ENCODE measurements at places on chromosomes 1 and 21.
A peak's percentile ranks its signal among the peaks of the same experiment; 100 is the strongest.

GRCh38 chr1:20721117-20722061, 3.6 kb upstream of the KIF17 start:
- DNase-seq = no peak

GRCh38 chr1:200150006-200150405, 122.5 kb downstream of the NR5A2 start:
- DNase-seq = no peak

DNA sequence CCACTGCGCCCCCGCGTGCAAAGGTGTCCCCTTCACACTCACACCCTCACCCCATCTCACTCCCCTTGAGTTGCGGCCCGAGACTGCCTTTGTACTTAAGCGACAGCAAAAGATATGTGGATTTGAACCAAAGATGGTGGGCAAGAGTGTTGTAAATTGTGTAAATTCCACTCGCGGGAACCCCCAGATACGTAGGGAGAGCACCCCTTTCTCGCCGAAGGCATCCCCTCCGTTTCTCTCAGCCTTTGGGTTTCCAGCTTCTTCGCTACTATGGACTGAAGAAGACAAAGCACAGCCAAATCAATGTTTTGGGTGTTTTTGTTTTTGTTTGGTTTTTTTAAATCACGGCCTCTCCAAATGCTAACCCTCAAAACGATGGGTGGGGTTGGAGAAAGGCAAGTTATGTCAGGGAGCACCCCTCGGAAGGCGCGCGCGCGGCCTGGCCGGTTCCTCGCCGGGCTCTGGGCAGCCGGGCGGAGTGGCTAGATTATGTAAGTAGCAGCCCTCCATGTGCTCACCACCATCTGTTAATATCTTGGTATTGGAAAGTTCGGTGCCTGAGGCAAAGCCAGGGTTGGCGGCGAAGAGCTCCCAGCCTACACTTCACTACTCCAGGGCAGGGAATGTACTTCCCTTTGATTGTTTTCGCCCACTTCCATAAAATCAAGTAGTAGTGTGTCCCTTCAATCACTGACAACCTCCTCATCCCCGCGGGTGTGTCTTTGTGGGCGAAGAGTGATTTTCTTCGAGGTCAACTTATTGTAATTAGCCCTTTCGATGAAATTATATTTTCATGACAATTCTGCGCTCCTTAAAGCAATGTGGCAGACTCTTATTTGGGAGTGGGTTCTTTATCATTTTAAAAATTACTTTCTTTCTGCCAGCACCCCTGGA, 4.0 kb upstream of the PROX1 start:
- no peak for DNase-seq

DNA sequence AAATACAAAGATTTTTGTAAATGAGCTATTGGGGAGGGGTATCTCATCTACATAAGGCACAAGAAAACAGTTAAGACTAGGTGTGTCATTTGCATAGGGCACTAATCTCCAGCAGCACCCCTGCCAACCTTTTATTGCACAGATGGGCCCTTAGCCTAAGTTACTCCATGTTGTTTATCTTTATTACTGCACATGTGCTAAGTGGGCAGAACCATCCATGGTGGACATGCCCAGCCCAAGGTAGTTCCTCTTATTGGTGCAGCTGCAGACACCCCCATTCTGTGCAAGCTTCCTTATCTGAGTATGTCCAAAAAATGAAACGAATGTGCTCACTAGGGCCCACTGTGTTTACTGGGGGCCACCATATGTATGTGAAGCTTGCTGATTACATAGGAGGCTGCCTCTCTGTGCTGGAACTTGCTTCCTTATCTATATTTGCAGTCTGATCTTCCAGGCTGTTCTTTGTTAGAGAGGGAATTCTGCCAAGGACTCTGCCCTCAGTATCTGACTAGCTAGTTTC, 77.3 kb upstream of the NEK7 start:
- no peak for DNase-seq

DNA sequence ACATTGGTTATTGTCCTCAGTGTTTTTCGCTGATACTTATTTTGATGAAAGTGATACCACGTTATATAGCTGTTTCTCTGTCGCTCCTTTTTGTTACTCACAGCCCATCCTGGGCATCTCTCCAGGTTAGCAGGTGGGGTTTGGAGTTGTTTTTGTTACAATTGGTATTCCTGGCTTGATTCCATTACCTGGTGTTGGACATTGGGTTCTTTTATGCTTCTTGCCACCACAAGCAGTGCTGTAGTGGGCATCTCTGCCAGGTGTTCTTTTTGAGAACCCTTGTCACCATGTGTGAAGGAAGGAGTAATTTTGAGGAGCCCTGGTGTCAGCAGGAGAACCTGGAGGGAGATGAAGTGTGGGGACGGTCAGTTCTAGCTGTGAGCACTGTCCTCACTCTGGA, 47.5 kb upstream of the PWP2 start:
- DNase-seq = no peak

GRCh38 chr1:157085421-157085820, 14.2 kb downstream of the ETV3L start:
- no peak for DNase-seq

- DNase-seq = no peak
These were observed 8.4 kb upstream of the NPHP4 start for GRCh38 chr1:6000444-6001288.

DNA sequence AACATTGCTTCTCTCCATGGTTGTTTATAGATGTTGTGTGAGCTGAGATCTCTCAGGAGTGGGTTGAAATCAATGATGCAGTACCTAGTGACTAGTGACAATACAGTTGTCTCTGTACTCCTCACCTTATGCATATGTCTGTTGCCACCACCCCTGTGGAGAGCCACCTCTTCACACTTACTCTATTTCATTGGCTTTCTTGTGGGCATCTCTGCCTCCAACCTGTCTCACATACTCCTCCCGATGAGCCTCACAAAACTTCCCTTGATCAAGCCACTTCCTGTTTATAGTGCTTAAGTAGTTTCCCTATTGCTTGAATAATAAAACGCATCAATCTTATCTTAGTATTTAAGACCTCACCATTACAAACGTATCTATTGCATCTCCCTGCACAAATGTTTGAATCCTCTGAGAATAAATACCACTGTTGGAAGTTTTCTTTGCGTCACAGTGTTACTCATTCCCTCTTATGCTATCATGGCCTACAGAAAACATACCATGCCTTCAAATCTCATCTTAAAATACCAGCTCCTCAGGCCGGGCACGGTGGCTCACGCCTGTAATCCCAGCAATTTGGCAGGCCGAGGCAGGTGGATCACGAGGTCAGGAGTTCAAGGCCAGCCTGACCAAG, 54.7 kb upstream of the GREM2 start:
- no peak for DNase-seq

GRCh38 chr1:87335175-87335884, 6.7 kb downstream of the LMO4 start:
- peak; percentile 54 for DNase-seq

DNA sequence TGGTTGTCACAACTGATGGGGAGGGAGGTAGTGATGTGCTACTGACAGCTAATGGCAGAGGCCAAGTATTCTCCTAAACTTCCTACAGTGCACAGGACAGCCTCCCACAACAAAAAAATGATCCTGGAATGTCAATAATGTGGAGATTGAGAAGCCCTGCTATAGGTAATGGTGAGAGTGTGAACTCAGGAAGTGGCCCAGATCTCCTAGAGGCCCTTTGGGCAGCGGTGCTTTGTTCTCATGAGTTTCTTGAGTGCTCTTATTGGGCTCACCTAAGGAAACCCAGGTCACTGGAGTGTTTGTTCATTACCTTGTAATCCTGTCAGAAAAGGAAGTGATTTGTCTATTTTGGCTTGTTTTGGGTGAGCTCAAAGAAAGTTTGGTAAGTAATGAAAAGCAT, 5.9 kb downstream of the OTUD3 start:
- DNase-seq = no peak

DNA sequence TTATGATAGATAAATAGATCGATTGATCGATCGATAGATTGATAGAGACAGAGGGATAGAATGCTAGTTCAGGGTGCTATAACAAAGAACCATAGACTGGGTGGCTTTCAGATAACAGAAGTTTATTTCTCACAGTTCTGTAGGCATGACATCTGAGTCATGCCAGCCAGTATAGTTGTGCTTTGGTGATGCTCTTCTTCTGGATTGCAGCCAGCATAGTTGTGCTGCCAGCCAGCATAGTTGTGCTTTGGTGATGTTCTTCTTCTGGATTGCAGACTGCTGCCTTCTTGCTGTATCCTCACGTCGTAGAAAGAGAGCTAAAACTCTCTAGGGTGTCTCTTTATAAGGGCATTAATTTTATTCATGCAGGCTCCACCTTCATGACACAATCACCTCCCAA, 860.8 kb downstream of the BRINP3 start:
- no peak for DNase-seq

DNA sequence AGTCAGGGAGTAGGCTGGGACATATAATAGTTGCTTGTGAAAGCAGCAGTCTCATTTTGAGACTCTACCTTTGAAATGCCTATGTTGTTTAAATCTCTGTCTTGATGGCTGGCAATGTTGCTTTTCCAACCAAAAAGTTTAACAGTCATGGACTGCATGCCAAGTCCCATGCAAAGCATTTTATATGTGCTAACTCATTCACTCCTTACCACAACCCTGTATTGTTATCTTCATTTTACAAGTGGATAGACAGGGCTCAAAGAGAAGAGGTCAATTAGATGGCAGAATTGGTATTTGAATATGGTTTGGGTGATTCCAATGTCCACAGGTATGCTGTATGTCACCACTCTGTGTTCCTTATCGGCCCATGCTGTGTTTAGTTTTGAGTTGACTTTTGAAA, 331.4 kb upstream of the USP24 start:
- DNase-seq = no peak

- DNase-seq = no peak
These were observed 228.5 kb downstream of the RHOU start for GRCh38 chr1:228963795-228964177.

DNA sequence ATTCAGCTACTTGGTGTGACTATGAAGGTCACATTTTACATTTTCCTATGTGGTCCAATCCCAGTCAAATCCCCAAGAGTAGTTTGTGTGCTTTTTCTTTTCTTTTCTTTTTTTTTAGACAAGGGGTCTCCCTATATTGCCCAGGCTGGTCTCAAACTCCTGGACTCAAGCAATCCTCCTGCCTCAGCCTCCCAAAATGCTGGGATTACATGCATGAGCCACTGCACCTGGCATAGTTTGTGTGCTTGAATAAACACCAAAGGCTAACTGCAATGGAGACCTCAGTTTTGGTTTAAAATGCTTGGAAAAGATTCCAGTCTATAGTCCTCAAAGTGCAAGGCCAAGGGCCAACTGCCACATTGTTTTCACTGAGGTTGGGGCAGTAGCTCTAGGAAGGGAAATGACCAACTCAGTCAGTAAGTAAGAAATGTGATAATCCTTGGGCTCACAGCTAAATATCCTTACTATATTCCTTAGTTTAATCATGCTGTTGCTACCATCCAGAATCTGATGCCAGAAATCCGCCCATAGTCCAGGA, 38.6 kb downstream of the EIF2B3 start:
- DNase-seq = no peak

Measured in stimulated activated CD8-positive, alpha-beta memory T cell treated with anti-CD3 and anti-CD28 coated beads, Interleukin-15, amount 100 ng/mL, for 48 hours (primary cell).